ENCODE measurements at places on chromosomes 2 and 18.

GRCh38 chr2:33444967-33445366 is 31.5 kb upstream of the RASGRP3 start:
- no peak for DNase-seq

DNA sequence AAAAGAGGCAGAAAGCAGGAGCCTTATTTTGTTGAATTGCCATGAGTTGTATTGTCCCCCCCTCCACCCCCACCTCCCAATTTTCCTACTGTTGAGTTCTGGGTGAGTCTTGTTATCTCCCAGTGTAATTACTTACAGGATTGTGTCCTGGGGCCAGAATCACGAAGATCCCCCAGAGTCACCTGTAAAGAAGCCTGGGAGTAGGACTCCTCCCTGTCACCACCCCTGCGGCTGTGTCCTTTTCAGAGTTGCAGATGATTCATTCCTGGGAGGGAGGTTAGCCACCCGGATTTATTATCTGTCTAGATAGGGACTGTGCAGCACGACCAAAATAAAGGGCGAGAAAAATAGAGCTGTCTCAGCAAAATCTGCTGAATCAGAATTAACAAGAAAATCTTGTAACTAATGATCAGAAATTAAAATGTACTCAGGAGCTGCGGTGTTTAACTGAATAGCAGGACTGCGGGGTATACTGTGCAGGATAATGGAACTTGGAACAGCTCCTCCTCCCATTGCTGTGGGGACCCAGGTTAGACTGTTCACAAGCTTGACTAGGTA is 81.7 kb upstream of the CAPN13 start:
- no peak for DNase-seq

DNA sequence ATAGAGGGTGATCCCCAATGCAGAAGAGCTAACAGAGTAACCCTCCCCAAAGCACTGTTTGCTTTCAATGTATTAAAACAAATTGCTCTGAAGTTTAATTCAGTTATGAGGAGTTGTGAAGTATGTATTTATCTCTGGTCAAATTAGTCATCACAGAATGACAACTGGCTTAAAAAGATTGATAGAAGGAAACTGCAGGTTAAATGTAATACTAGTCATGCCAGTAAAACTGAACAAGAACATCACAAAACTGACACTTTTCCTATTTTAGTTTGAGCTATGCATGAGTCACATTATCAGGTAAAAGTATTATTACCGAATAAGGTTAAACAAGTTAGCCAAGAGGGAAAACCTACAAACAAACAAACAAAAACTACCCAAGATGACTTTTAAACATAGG is 99.0 kb upstream of the ACVR1C start:
- no peak for DNase-seq

GRCh38 chr2:100137866-100138570 is 4.4 kb downstream of the AFF3 start:
- DNase-seq: no peak

GRCh38 chr2:211133766-211134165 is 577.4 kb downstream of the CPS1 start:
- DNase-seq: no peak

DNA sequence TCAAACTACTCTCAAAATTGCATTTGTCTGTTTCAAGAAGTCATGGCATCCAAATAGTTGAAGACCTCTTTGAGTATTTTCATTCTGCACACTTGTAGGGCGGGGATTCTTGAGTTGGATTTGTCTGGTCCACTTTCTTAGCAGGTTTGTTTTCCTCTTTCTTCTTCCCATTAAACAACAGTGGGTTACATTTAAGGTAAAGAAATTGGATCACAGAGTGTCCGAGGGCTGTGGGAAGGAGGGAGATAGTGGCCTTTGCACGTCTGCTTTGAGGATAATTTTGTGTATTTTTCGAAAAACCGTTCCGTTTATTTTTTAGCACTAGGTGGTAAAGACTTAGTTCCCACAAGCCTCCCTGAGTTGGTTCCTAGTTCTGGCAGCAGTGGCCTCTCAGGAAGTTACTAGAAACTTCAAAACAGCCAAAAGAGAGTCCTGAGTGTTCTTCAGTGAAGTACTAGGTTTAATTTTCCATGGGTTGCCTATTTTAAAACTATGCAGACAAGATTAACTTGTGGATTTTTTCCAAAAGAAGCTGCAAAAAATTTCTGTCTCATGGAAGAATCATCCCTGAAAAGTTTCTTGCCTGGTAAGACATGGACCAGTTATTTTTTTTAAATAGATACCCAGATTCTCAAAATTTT is 107.9 kb downstream of the CDC42EP3 start:
- no peak for DNase-seq

GRCh38 chr2:4354164-4354563 is 650.8 kb downstream of the DCDC2C start:
- DNase-seq: no peak

GRCh38 chr2:132664096-132664495 is 5.9 kb downstream of the LYPD1 start:
- no peak for DNase-seq

DNA sequence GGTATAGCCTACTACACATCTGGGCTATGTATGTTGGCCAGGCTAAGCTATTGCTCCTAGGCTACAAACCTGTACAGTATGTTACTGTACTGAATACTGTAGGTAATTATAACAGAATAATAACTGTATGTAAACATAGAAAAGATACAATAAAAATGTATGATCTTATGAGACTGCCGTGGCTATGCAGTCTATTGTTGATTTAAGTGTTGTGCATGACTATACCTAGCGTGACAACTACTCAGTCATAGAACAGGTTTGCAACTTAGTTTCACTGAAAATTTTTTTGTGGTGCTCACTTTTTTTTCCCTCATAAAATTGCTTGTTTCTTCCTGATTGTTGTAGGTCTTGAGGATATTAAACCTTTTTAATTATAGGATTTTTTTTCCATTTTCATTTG is 25.9 kb downstream of the KCMF1 start:
- no peak for DNase-seq

GRCh38 chr18:36594621-36595020 is 234.2 kb downstream of the TPGS2 start:
- DNase-seq: no peak

GRCh38 chr2:198953328-198953727 is 504.4 kb downstream of the SATB2 start:
- no peak for DNase-seq
